Kidney epithelial cell (primary cell): ENCODE measurements at places on chromosomes 4 and X. TPM values are rescaled to one million over a fixed set of nuclear protein-coding genes. Genes with fewer than 3 reads are reported as not detected.

DNA sequence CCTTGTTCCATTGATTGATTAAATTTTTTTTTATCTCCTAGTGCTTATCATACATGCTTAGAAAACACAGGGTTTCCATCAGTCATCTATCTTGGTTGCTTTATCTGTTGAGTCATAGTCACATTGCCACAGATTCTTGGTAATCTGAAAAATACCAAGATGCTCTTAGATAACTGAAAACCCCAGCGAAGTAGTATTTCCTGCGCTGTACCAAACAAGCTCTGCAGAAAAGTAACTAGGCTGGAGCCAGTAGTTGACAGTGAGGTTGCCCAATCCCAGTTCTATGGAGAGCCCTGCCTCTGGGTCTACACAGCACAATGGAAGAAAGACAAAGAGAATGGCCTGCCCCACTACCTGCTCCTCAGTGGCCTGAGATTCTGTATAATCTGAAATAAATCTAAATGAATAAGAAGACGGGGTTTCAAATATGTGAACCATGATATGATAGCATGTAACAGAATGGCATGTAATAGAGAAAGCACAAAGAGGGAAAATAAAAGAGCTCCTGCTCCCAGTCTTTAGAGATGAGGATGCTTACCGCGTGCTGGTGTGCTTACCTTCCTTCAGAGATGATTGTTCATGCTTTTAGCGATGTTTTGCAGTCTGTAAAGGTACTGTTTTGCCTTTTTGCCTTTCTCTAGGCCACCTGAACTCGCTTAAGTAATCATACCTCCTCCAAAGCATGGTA is 55.3 kb upstream of the RAPGEF2 start:
- no peak for DNase-seq

GRCh38 chr4:82787342-82787741 is 11.3 kb downstream of the SCD5 start:
- DNase-seq: no peak

DNA sequence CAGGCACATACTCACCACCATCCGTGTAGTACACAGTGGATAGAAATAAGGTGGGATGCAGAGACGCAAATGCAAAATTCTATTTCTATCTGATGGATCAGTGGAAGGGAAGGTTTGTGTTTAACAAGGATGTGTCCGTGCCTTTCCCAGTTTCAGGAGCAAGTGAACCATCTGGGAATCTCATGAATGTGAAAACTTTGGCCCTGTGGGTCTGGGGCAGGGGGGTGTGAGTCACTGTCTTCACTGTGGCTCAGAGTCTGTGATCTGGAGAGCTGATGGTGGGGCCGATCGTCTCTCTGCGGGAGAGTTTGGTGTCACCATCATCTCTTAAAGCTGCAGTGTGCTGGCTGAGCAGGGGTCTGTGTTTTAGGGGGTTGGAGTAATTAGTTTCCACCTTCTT is 179.3 kb upstream of the STS start:
- no peak for DNase-seq

DNA sequence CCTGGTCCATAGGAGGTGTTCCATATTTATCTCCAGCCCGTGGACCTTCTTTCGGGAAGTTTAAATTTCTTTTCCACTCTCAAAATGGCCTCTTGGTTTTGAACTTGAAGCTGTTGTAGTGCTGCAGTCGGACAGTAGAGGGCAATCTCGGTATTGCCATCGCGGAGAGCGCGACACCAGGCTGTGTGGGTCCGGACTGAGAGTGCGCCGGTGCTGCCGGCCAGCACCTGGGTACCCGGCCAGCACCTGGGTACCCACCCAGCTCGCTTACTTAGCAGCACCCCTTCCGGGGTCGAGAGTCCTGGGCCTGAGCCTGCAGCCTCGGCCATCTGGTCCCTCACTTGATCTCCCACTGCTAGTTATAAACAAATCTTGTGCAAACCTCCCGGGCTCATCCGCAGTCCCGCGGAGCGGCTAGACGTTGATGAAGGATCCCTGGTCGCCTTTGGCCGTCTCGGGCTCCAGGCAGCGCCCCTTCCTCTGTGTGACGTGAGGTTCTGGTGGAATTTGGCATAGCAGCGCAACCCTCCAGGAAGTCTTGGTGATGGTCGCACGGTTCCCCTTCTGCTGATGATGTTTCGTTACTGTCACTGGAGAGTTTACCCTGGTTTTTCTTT is 18.0 kb downstream of the FAM9A start:
- no peak for DNase-seq

DNA sequence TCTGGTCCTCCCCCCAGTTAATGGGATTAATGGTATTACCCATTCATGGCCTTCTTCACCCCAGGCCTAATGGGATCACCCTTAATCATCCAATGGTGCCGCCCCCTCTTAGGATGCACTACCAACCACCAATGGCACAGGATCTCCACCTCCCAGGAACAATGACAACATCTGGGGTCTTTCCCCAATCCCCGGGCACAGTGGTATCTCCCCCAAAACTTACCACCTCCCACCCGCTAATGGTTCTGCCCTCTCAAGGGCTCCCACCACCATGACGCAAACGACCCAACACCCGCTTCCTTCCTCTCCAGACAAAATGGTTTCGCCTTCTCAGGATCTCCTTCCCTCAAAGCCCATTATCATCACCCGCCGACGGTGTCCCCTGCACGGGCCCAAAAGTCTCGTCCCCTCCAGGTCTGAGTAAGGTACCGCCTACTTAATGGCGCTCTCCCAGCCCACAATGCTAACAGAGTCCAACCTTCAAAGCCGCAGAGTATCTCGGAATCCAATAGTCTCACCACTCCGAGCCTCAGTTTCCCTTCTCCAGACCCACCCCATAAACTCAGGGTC is 458 bp downstream of the GRIPAP1 start:
- DNase-seq: no peak

- DNase-seq: no peak
These were observed 60.9 kb upstream of the CLCN4 start for GRCh38 chrX:10095698-10096432.

DNA sequence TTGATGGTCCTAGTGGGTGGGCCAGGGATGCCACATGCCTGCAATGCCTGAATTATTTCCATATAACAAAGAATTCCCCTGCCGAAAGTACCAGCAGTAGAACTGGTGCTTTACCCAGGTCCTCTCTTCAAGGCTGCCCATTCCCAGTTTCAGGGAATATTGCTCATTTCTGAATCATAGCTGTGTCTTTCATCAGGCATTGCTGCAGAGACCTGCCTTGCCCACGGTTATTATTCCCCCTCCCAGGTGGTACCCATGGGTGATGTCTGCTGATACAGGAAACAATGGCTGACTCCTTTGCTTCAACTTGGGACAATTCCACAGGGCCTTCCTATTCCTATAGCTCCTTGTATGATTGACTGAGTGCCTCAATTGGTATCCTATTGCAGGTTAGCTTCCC is 9.7 kb upstream of the IQCM start:
- DNase-seq: no peak

The WAS gene
- 2.2 TPM in 1 of 2 replicates, not detected in the other for total RNA-seq

The KLHL4 gene
- total RNA-seq: 0.68 and 1.1 TPM in 2 replicates

The CITED1 gene
- total RNA-seq: not detected in 2 replicates

The SPANXN1 gene
- not detected in 2 replicates for total RNA-seq
